ENCODE measurements at places on chromosomes 7 and 10. TPM values are rescaled to one million over a fixed set of nuclear protein-coding genes. Genes with fewer than 3 reads are reported as not detected.

The CCL26 gene
- not detected for total RNA-seq

The HOXA7 gene
- not detected for total RNA-seq

The LEP gene
- total RNA-seq, result not detected

The CYP2C19 gene
- total RNA-seq, result not detected

GRCh38 chr7:55128693-55129394 lies 110.0 kb downstream of the EGFR start:
- DNase-seq, result no peak

GRCh38 chr10:72105710-72106109 lies 17.4 kb upstream of the SPOCK2 start:
- DNase-seq, result no peak

- no peak for DNase-seq
Observed at GRCh38 chr7:30521532-30521931, 16.9 kb upstream of the GGCT start.

DNA sequence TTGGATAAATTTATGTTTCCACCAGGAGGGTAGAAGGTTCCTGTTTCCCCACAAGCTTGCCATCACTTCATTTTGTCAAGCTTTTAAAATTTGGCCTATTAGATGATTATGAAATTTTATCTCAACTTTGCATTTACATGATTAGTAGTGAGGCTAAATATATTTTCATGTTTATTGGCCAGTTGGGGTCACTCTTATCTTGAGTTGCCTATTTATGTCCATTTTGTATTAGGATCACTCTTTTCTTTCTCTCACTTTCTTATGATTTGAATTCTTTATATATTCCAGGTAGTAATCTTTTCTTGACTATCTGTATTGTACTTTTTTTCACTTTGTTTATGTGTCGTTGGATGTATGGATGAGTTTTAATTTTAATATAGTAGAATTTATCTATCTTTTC lies 218.6 kb upstream of the SLC26A5 start:
- no peak for DNase-seq

DNA sequence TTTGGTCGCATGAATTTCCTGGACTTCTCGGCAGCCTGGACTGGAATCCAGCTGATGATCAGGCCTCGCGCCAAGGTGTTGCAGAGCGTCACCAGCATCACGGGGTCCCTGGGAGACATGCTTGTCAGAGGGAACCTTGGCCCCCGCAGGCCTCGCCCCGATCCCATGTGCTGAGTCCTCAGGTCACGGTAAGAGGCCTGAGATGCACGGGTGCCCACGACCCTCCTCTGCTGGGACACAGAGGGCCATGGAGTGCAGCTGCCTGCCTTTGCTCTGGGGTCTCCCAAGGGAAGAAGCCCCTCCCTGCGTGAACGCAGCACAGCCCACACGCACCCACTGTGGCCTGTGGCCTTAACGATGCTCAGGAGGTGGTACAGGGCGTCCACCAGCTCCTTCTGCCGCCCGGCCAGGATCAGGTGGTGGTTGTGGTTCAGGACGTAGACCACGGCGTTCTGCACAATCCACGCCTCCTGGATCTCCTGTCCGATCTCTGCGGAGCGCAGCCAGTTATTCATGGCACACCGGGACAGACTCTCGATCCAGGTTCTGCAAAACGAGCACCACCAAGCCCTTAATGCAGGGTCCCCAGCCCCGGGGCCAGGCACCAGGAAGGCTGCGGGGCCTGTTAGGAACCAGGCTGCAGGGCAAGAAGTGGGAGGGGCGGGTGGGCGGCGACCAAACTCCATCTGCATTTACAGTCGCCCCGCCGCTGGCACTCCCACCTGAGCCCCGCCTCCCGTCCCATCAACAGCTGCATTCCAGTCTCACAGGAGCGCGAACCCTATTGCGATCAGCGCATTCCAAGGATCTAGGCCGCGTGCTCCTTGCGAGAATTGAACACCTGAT lies 29.4 kb downstream of the CFAP46 start:
- DNase-seq, result no peak

DNA sequence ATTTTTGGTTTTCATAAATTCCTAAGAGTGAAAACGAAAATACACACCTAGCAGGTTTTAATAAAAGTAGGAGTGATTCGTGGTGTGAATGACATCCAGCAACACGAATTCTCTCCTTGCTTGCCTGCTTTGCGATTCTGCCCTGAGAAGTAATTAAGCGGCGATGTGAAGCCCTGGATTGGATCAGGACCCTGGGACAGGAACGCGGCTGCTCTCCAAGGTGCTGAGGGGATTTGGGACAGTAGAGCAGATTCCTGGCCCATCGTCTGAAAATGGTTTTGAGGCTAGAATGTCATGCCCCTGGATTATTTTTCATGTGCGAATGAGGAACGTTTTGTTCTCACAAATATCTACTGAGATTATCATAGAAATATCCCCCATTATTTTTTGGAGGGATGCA lies 7.8 kb downstream of the NPS start:
- no peak for DNase-seq

DNA sequence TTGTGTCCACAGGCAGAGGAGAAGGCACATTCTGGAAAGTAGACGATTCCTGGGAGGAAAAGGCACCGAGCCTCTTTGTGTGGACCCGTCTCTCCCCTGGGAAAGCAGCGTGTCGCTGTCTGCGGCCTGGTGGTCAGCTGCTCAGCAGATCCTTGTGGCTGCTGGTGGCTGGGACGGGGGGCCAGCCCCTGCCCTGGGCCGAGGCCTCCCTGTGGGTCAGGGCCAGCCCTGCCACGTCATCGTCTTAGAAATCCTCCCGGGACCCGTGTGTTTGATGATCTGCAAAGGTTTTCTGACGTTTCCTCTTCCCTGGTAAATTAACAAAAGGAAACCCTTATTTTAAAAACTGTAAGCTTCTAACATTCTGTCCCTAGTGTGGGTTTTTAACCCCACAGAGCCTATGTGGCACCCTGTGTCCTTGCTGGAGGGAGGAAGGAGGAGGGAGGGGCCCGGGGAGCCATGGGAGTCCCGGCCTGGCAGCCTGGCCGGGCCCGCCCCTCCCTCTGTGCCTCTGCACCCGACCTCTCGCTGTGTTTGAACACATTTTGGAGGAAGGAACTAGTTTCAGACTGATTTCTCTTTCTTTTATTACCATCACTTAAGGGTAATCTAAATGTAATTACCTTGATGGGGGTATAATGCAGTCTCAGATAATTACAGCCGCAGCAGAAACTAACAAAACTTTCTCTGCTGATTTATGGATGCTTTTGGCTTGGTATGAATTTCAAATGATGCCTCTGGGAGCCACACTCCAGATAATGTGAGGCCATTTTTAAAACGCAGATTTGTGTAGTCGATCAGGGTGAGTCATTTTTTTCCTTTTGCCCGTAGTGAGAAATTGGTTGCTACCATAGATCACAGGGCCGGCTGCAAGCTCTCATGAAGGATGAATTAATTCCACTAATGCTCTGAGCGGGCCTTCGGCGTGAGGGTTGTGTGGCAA lies 85.5 kb downstream of the NKX6-2 start:
- no peak for DNase-seq

DNA sequence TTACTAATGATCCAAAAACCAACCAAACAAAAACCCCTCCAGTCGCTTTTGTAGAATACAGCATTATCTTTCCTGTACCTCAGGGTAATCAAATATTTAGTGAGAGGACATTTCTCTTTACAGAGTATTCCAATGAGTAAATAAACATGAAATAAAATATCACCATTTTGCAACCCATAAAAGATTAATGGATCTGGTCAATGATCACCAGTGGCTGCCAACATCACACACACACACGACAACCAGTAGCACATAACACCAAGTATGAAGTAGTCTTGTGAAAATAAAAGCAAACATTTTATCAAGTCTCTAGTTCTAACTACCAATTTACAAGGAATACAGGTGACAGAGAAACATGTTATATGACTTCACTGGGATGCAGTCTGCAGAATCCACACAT lies 188.6 kb upstream of the IMMP2L start:
- DNase-seq, result no peak

All from GM12878 (cell line).